Activated naive CD4-positive, alpha-beta T cell treated with anti-CD3 and anti-CD28 coated beads for 36 hours (primary cell): ENCODE measurements at places on chromosomes 1 and 21.

DNA sequence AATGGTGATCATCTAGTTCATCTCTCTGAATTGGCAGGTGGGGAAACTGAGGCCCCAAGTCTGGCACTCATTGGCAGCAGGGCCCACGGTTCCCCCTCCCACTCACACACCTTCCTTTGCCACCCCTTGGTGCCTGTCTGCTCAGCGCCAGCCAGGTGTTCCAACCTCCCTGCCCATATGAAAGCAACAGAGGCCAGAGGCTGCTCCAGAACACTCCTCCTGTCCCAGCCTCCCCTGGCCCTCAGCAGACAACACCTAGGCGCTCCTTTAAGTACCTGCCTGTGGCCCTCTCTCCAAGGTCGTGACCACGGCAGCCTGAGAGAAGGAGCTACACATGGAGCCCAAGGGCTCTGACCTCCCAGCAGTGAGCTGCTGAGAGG is 362.3 kb upstream of the VAMP3 start:
- DNase-seq = no peak

- no peak for DNase-seq
Measured at GRCh38 chr1:172776071-172776470, 117.2 kb downstream of the FASLG start.

- no peak for DNase-seq
Measured at GRCh38 chr1:46405197-46405555, 11.1 kb downstream of the FAAH start.

DNA sequence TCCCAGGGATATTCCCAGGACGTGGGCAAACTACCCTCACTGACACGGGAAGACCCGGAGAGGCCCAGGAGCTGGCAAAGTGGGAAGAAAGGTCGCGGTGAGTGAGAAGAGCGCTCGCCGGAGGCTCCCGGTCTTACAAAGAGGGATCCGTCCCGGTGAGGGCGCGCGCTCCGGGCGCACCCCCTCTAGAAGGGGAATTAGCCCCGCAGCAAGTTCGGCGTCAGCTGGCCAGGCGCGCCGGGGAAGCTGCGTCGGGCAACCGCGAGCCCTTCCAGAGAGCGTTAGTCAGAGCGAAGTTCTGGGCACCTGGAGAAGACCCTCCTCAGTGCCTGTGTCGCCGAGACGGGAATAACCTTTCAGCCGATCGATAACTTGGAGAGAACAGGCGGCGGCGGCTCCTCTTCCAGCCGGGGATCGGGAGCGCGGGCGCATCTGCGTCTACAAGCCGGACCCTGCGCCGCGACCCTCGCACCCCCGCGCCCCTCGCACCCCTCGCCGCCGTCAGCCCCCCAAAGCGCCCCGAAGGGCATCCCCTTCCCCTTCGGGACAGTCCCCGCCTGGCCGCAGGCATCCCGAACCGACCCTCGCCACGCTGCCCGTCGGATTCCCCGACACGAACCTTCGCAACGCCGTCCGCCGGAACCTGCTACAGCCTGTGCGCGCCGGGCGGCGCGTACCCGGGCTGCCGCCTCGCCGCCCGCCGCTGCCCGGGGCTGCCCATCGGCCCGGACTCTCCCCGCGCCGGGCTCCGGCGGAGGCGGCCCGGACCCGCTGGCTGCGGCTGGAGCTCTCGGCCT is 485 bp downstream of the SIPA1L2 start:
- DNase-seq = peak; percentile 14

DNA sequence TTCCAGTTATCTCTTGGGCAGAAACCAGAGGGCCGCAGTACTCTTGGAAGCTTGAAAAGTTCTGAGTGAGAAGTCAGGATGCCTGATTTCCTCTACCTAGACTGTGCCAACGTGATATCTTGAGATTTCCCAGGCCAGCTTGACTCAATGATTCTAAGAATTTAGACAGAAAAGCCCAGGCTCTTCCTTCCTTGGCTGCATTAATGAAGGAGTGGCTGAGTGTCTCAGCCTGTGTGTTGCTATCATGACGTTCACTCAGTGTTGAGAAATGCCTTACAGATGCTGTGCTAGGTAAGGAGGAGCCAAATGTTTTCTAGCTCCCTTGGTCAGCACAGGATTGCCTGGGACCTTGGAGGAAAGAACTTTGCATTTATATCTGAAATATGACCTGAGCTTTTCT is 454.1 kb upstream of the USP24 start:
- DNase-seq = no peak

- DNase-seq = no peak
Measured at GRCh38 chr1:115314765-115315164, 23.3 kb downstream of the NGF start.

- peak; percentile 82 for DNase-seq
Measured at GRCh38 chr21:33588485-33589335, at the start of gene DONSON. Gene DONSON, minus strand, starts transcription at chr21:33588684. Its CDS starts 43 bp downstream, at chr21:33588641.

DNA sequence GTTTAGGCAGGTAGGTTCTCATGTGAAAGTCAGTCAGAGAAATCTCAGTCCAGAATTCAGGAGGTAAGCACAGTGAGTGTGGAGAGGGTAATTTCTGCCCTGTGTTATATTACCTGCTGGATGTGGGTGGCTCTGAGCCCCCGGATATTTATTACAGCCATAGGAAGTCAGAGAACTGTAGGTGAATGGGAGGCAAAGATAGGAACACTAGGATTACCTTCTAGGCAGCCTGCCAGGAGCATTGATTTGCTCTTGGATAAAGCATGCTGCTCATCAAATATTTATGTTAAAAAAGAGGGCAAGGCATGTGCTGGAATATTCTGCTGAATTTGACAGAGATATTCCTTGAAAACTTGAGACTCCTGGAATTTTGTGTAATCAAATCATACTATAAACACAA is 8.5 kb downstream of the GNG12 start:
- no peak for DNase-seq

DNA sequence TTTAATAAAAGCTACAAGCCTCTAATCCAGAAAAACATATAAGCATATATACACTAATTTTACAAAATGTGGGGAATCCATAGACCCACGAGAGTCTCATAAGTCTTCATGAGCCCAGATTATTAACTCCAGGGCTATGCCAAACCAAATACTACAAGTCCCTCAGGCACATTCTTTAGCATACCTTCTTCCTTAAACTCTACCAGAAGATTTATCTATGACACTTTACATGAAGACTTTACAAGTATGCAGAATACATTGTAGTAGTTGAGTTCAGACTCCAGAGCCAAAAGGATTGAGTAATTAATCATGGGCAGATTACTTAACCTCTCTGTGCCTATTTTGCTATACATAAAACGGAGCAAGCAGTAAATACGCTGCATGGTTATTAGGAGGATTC is 793.7 kb upstream of the ADGRL2 start:
- DNase-seq = no peak

GRCh38 chr1:55334160-55334559 is 119.0 kb upstream of the USP24 start:
- DNase-seq = no peak

DNA sequence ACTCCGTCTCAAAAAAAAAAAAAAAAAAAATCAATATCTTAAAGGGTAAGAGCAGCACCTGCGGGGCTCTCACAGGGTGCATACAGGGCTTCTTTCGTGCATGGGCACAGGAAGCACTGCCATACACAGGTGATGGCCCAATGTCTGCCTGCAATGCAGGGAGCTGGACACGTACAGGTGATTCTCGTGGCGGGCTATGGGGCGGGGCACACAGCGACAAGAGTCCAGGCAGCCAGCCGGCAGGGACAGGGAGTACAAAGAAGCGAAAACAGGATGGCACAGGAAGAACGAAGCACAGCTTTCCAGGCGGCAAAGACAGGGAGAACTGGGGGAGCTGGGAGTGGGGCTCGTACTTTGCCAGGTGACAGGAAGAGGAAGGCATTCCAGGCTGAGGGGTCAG is 1.6 kb downstream of the KIF17 start:
- DNase-seq = no peak

DNA sequence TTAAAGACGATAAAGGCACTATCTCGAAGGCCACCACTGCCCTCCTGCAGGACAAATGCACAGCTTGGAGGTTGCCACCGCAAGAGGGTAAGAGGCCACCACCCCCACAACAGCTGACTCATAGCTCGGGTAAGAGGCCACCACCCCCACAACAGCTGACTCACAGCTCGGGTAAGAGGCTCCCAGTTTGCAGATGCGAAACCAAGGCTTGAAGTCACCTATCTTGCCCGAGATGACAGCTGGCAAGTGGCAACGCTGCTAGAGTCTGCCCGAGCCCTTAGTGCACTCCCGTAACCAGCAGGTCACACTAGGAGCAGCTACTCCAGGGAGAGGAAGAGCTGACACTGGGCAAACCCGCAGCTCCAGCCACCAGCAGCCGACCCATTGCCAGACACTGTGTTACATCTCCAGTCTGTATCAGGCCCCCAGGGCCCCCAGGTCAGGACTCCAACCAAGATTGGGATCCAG is 17.1 kb upstream of the SPSB1 start:
- peak; percentile 85 for DNase-seq

- no peak for DNase-seq
Measured at GRCh38 chr1:75487399-75487798, 123.5 kb downstream of the SLC44A5 start.

GRCh38 chr1:94418664-94419655 is 771 bp downstream of the ABCD3 start:
- DNase-seq = no peak

DNA sequence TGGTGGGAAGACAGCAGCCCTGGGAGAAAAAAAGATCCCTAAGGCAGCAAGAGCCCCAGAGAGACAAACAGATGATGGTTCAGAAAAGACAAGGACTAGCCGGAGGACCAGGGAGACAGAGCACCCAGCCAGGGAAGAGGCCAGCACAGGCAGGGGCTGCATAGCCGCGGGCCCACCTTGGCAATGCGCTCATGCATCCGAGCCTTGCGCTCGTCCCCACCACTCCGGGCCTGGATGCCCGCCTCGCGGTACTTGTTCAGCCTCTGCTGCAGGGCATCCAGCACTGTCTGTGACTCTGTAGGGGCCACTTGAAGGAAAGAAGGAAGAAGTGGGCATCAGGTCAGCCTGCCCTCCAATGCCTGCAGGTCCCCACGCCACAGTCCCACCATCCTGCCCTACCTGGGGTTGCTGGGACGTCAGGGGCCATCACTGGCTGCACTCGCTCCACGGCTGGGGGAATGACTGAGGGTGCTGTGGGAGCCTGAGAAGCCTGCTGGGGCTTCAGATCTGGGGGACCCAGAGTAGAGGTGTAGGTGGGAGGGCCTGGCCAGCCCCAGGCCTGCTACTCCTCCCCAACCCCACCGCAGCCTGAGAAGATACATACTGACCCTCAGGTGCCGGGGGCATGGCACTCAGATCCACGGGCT is 7.0 kb downstream of the CC2D1B start:
- no peak for DNase-seq

DNA sequence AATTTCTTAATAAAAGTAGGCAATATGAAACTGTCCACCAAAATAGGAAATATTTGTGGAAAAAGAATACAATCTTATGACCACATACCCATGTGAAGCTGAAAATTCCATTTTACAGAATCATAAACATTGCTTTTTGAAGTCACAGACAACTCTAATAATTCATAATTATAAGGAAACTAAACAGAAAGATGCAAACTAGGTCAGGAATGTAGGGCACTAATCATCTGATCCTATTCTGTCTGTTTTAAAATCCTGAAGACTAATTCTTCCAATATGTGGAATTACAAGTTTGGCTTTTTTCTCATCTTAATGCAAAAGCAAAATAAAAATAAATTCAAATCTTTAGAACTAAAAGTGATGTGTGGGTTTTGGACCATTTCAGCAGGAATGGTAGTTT is 528.6 kb downstream of the LTN1 start:
- no peak for DNase-seq

DNA sequence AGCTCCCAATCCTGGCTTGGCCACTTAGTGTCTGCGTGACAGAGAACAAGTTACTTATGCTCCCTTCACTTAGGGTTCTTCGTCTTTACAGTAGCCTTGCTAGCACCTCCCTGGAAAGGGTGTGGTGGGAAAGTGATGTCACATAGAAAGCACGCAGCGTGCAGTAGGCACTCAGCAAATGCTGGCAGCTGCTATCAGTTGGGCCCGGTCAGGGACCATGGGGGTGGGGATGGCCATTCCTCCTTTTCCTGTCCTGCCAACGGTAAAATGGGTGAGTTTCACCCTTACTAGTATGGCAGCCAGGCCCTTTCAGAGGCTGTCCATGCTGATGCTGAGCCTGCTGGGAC is 6.2 kb upstream of the KCNA10 start:
- no peak for DNase-seq

GRCh38 chr1:28779751-28780408 is 32.1 kb upstream of the OPRD1 start:
- DNase-seq = no peak

GRCh38 chr1:16181887-16182719 is 26.2 kb upstream of the EPHA2 start:
- DNase-seq = no peak

- no peak for DNase-seq
Measured at GRCh38 chr1:219441884-219442283, 171.0 kb downstream of the ZC3H11B start.

DNA sequence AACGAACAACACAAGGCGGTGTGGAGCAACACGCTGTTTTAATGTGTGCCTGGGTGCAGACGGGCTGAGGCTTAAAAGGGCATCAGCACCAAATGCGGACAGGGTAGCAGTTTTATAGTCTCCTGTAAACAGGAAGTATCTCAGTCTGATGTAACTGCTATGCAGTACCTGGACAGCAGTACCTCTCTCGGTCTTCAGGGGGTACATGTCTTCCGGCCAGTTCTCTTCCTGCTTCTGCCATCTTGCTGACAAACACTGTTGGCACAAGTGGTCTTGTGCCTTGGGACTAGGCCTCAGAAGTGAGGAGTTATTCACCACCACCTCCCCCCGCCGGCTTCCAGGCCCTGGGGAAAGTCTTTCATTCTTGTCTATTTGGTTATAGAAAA is 49.7 kb upstream of the APOBEC4 start:
- DNase-seq = no peak

GRCh38 chr1:8412183-8412831 is 94.4 kb downstream of the SLC45A1 start:
- no peak for DNase-seq

DNA sequence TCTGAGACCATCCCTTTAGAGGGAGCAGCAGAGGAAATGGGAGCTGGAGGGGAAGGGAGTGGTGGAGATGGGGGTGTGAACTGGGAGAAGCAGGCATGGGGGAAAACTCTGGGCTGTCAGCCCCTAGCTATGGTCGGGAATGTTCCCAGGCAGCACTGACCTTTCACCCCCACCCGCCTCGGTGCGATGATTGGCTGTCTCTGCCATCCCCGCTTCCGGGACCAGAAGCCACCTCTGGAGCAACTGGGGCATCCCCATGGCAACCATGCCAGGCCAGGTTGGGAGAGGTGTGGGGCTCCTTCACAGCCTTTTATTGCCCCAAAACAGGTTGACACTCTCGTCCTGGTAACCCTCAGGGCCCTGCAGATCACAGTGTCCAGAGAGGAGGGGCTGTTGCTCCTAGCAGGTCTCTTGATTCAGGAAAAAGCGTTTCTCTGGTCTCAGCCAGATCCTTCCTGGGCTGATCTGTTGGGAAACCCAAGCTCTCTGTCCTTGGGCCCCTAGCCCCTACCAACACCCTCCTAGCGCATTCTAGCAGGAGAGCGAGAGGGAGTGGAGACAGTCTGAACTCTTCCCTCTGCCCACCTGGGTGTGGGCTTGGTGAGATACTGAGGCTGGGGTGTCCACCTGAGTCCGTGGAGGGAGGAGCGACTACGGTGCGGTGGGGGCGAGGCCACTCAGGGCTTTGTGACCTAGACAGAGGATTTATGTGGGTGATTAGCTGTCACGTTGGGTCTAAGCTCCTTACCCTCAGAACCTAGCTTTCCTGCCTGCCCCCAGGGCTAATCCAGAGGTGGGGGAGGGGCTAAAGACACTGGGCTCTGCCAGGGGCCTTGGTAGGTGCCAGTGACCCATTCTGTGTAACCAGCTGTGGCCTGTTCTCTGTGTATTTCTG is 12.2 kb upstream of the SLC6A9 start:
- DNase-seq = no peak

- DNase-seq = no peak
Measured at GRCh38 chr1:24946861-24947658, 17.0 kb upstream of the RUNX3 start.
